SK-MEL-5 (cell line): ENCODE measurements at places on chromosomes 4 and X. TPM values are rescaled to one million over a fixed set of nuclear protein-coding genes. Genes with fewer than 3 reads are reported as not detected.

The GPRASP1 gene
- total RNA-seq: 0.48 and 0.83 TPM in 2 replicates

DNA sequence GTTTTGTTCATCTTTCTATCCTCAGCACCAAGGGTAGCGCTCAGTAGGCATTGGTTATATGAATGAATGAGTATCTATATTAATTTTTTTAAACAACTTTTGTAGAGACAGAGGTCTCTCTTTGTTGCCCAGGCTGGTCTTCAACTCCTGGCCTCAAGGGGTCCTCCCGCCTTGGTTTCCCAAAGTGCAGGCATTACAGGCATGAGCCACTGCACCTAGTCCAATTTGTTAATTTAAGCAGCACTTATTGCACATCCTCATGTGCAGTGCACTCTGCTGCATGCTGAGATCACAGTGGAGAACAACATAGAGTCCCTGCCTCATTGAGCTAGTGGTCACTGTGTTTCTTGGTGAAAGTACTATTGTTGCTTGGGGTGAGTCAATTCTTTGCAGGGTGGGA lies 94.4 kb downstream of the NHSL2 start:
- DNase-seq: no peak

DNA sequence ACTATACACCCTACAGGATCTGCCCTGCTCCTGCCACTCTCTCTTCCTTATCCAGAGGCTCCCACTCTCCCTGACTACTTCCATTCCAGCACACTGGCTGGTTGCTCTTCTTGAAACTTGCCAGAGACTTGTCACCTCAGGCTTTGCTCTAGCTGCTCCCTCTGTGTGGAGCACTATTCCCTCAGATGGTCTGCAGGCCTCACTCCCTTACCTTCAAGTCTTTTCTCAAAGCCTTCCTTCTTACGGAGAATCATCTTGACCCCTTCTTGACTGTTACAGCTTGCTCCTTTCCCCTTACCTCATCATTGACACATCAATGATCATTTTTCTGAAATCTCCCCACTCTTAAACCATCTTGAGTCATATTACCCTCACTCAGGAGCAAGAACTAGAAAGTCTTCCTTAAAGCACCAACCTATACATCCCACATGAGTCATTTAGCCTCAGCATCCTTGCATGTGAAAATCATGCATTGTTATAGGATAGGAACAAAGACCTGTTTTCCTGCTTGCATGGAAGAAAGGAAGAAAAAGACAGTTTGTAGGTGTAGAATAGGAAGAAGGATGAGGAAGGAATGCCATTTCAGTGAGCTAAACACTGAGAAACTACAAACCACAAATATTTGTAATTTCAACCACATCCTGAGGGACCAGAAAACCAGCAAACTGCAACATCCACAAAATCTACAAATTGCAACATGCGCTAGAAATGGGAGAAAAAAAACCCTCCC lies 55.7 kb downstream of the ANTXR2 start:
- no peak for DNase-seq

GRCh38 chrX:124369722-124370121 lies 23.4 kb downstream of the SH2D1A start:
- DNase-seq: no peak

GRCh38 chrX:107522901-107523300 lies 73.4 kb downstream of the FRMPD3 start:
- no peak for DNase-seq

GRCh38 chrX:39808471-39808917 lies 289.3 kb downstream of the BCOR start:
- no peak for DNase-seq

- no peak for DNase-seq
These were observed 202.6 kb downstream of the TMA16 start for GRCh38 chr4:163697121-163697520.

- no peak for DNase-seq
These were observed 117.0 kb downstream of the ADAM29 start for GRCh38 chr4:175034986-175035705.
